OCI-LY7 (cell line): ENCODE measurements at places on chromosomes 6 and 20.
A peak's percentile ranks its signal among the peaks of the same experiment; 100 is the strongest.

- no peak for DNase-seq
These were observed 116.0 kb downstream of the SYCP2 start for GRCh38 chr20:59817406-59817805.

GRCh38 chr6:166387642-166388289 is 5.0 kb upstream of the MPC1 start:
- DNase-seq = no peak

GRCh38 chr6:11236076-11236750 is 3.7 kb upstream of the NEDD9 start:
- DNase-seq = no peak

DNA sequence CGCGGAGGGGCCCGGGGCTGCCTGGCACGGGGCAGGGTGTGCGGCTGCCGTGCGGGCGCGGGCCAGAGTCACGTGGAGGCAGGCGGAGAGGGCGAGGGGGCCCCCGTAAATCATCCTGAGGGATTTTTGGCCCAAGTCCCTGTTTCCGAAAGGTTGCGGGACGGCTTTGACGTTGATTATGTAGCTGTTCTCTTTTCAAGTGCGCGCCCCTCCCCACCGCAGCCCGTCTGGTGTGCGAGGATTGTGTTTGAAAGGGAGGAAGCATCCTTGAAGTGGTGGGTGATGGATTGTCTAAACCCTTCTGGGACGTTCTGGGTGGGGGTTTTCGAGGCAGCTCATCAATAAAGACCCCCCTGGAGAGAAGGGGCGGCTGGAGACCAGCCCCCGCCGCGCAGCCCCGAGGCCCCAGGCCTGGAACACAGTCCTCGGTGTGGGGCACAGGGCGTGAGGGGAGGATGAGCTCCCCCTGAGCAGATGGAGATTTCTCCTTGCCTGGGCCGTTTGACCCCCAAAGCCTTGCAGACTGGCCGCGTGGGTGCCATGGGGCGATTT is 7.0 kb upstream of the FOXF2 start:
- DNase-seq = no peak

DNA sequence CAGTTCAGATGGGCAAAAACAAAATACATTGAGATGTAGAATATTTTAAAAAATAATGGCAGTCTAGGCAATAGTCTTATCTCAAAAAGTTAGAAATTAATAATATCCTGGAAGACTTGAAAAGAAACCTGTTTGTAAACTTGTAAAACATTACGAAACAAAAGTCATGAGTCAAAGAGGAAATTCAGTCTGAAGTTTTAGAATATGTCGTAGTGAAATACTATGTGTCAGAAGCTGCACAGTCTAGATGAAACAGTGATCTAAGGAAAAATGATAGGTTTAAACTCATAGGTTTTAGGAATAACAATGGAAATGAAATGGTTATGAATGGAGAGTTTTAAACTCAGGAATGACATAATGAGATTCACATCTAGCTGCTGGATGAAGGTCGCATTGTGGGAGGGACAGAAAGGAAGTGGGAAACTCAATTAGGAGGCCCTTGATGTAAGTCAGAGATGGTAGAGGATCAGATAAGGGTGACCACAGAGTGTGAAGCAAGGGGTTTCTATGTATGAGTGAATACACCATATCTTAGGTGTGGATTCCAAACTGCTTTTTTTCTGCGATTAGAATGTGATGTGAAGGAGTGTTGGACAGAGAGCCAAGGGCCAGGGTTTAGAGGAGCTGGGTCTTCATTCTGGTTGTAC is 2.8 kb downstream of the SNRPB2 start:
- no peak for DNase-seq

DNA sequence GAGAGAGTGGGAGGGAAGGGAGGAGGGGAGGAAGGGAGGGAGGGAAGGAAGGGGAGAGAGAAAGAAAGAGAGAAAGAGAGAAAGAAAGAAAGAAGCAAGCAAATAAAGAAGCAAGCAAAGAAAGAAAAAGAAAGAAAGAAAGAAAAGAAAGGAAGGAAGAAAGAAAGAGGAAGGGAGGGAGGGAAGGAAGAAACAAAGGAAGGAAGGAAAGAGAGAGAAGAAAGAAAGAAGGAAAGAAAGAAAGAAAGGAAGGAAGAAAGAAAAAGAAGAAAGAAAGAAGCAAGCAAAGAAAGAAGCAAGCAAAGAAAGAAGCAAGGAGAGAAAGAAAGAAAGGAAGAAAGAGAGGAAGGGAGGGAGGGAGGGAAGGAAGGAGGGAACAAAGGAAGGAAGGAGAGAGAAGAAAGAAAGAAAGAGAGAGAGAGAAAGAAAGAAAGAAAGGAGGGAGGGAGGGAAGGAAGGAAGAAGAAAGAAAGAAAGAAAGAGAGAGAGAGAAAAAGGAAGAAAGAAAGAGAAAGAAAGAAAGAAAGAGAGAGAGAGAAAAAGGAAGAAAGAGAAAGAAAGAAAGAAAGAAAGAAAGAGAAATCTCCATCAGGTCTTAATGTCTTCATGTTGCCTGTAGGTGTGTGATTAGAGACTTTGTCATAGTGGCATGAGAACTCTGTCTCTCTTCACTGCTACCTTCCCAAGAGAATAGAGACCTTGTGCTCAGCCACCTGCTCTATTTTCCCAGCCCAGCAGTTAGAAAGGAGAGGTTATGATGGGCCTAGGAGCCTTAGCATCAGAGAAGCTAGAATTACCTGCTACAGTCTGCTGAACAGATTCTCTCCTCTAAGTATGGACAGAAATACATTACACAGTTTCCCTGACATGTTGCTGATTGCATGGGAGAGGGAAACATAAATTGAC is 5.0 kb downstream of the SEMG1 start:
- DNase-seq = no peak

- no peak for DNase-seq
These were observed 313.0 kb upstream of the DEFB112 start for GRCh38 chr6:50362706-50363105.

DNA sequence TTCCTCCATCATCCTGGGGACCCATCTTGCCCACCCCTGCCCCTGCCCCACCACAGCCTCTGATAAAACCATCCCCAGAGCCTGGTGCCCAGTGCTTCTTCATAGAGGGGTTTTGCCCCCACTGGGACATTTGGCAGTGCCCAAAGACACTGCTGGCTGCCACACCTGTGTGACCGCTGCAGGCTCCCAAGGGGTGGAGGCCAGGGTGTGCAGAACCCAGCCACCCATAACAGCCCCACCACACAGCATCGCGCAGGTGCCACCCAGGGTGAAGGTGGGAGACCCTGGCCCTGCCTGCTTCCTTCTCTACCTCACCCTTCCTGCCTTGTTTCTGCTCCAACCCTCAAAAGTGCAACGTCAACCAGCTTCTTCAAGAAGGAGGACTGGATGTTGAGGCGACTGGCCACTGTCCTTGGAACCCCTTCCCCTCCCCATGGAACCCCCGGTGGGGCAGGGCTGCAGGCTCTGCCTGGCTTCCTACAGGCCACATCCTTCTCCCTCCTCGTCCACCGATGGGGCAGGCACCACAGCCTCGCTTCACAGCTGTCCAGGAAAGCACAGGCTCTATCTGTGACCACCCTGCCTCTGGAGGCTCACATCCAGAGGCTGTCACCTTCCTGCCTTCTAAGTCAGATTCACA is 79.2 kb upstream of the MPC1 start:
- DNase-seq = peak; percentile 42

DNA sequence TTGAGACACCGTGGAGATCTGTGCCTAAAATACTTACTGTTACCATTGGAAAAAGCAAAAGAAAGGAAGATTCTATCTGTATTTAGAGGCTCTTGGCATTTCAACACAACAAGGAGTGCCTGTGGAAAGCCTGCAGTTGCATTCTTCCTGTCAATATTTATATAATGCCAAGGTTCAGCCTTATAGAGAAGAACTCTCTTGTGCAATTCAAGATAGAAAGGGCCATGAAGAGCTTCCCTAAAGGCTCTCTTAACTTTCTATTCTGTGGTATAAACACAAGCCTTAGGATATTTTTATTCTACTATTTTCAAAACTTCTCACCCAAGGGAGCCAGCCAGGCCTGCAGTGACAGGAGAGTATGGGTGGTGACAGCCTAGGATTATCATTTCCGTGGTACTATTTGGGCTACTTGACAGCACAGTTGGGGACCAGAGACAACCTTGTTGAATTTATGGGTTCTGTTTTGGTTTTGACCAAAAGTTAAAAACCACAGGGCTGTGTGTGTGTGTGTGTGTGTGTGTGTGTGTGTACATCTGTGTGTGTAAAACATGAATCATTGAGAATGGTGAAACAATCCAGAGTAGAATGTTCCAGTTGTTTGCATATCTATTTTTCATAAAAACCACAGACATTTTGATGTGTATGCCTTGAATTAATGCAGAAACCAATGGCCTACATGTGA is 700.9 kb upstream of the SLC35B3 start:
- no peak for DNase-seq

- DNase-seq = no peak
These were observed 96.1 kb downstream of the PAK5 start for GRCh38 chr20:9742821-9743220.

- DNase-seq = no peak
These were observed 631.7 kb downstream of the TFAP2B start for GRCh38 chr6:51450248-51450957.

GRCh38 chr6:96911171-96911570 is 13.4 kb upstream of the KLHL32 start:
- DNase-seq = no peak

GRCh38 chr6:81777586-81778268 is 25.2 kb upstream of the TENT5A start:
- DNase-seq = no peak

GRCh38 chr20:56552911-56553629 is 20.0 kb downstream of the FAM209B start:
- DNase-seq = no peak

DNA sequence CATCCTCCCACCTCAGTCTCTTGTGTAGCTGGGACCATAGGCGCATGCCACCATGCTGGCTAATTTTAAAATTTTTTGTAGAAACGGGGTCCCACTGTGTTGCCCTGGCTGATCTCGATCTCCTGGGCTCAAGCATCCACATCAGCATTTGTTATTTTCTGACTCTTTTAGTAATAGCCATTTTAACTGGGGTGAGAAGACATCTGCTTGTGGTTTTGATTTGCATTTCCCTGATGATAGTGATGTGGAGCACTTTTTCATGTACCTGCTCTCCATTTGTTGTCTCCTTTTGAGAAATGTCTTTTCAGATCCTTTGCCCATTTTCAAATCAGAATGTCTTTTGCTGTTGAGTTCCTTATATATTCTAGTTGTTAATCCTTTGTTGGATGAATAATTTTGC is 22.2 kb upstream of the TULP4 start:
- DNase-seq = peak; percentile 79

- DNase-seq = no peak
These were observed 19.8 kb downstream of the GCM1 start for GRCh38 chr6:53128842-53129241.

- no peak for DNase-seq
These were observed 39.9 kb downstream of the SGK1 start for GRCh38 chr6:134278000-134278399.

DNA sequence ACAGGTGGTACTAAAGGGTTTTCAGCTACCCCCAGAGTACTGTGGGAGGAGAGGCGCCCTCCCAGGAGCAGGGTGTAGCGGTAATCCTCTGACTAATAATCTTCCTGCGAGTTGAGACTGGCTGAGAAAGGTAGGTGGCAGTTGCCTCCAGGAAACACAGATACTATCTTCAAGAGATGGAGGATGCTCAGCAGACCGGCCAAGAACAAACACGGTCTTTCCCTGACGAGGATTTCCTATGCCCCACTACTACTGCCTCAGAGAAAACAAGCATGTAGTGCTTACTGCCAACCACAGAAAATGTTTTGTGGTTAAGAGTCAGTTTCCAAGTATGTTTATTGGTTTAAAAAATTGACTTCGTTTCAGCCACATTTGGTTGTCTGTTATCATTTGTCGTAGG is 26.8 kb downstream of the C6orf89 start:
- no peak for DNase-seq

- DNase-seq = no peak
These were observed 36.8 kb downstream of the PNLDC1 start for GRCh38 chr6:159836718-159837490.

- DNase-seq = no peak
These were observed 115.3 kb upstream of the TRAF3IP2 start for GRCh38 chr6:111720931-111721496.

GRCh38 chr6:45651301-45651700 is 273.6 kb upstream of the SUPT3H start:
- no peak for DNase-seq
